ENCODE measurements at places on chromosomes 11 and 22. TPM values are rescaled to one million over a fixed set of nuclear protein-coding genes. Genes with fewer than 3 reads are reported as not detected.

- no peak for DNase-seq
Measured at GRCh38 chr11:115067471-115067870, 389.1 kb downstream of the NXPE2 start.

DNA sequence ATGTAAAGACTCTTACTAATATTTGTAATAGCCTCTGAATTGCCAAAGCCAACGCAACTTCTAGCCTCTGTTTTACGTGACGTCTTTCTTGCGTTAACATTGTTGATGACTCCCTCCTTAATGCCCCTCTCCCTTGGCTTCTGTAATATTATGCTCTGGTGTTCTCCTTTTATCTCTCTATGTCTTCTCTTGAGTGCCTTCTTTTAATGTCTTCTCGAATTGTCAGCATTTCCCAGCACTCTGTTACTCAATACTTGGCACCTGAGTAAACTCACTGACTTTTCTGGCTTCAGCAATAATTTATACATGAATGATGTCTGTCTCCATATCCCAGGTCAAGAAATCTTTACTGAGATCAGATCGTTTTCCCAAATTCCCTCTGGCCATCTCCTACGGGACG lies 68.5 kb upstream of the DDI1 start:
- DNase-seq = no peak

GRCh38 chr22:49462795-49463194 lies 364.9 kb downstream of the BRD1 start:
- DNase-seq = no peak

GRCh38 chr11:117519170-117519569 lies 191.5 kb downstream of the CEP164 start:
- DNase-seq = no peak

Gene TBX1
- total RNA-seq = 0.64 TPM
